ENCODE measurements at places on chromosomes 2 and 18. TPM values are rescaled to one million over a fixed set of nuclear protein-coding genes. Genes with fewer than 3 reads are reported as not detected.

The BCS1L gene
- 55.3 TPM for total RNA-seq

The KIAA2012 gene
- total RNA-seq: not detected

The GLB1L gene
- total RNA-seq: 2.3 TPM

The LINC00305 gene
- not detected for total RNA-seq

The COMMD1 gene
- 34.3 TPM for total RNA-seq

The ACMSD gene
- total RNA-seq: not detected

The CNTNAP5 gene
- not detected for total RNA-seq

- H3K4me1 ChIP-seq: peaks cover 18% of the 10 kb centered on the region
- H3K27ac ChIP-seq: no peak overlapping the region
- no peak overlapping the region for H3K4me3 ChIP-seq
- no peak for DNase-seq
These were observed 17.4 kb upstream of the GAL3ST2 start for GRCh38 chr2:241759067-241759807.

DNA sequence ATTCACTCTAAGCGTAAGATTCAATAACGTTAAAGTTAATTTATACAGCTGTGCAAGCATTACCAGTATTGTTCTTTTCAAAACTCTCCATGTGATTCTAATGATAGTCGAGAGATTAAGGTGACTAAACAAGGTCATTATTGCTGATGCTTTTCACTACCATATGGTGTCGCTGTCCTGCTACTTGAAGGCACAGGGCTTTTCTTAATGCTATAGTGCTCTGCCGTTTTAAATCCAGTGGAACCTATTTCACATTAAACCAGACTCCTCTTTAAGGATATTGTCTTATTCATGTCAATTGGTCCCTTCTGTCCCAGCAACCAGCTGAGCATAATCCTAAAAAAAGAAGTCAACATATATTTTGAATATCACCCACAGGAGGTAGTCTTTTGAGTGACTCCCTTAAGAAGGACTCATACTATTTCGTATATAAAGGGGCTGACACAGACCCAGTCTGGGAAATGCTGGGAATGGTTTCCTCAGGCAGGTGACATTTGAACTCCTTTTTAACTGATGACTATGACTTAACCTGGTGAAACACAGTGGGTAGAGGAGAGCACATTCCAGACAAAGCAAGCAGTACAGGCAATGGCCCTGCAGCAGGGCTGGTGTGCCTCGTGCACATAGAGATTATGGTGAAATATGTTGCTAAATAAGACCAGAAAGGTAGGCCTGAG lies 53.9 kb upstream of the CYTIP start:
- H3K27ac ChIP-seq: no peak overlapping the region
- no peak for DNase-seq
- no peak overlapping the region for H3K4me3 ChIP-seq
- H3K27me3 ChIP-seq: no peaks in the 10 kb centered on the region
- H3K36me3 ChIP-seq: peaks cover under 1% of the 10 kb centered on the region

DNA sequence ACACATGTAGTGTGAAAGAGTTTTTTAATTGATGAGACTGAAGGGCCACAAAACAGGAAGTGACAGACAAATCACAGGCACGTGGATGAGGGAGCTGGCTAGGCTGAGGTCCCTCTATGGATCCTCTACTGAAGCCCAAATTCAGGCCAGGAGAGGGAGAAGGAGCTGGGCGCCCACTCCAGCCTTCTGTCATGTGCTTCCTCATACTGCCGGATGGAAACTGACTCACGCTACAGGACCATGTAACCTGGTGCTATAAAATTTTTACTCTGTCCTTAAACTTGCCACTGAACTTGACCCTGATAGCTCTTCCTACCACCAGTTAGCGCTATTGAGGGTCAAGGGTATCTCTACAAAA lies 31.3 kb downstream of the PSTPIP2 start:
- peaks cover 42% of the 10 kb centered on the region for H3K4me1 ChIP-seq
- H3K4me3 ChIP-seq: no peak overlapping the region
- H3K27ac ChIP-seq: peak overlapping the region; percentile 5
- no peak for DNase-seq
- H3K27me3 ChIP-seq: no peaks in the 10 kb centered on the region

GRCh38 chr2:24117902-24118301 lies 5.2 kb downstream of the PFN4 start:
- no peaks in the 10 kb centered on the region for H3K36me3 ChIP-seq
- peaks cover 5% of the 10 kb centered on the region for H3K4me1 ChIP-seq
- no peak overlapping the region for H3K4me3 ChIP-seq
- DNase-seq: no peak
- no peaks in the 10 kb centered on the region for H3K27me3 ChIP-seq

DNA sequence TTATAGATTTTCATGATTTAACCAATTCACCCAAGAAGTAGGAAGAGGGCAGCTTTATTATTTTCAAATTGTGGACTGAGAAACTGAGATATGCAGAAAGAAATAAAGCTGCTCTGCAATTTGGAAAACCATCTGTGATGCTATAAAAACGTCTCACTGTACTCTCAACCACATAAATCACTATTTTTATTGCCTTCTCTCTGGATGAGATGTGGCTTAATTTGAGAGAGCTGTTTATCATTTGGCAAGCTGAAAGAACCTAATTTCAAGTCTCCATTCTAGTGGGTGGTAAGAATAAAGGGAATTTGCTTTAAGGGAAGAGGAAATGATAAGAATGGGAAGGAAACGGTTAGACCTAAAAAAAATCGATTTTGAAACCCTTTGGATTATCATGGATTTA lies 49.9 kb upstream of the CYP1B1 start:
- no peaks in the 10 kb centered on the region for H3K4me1 ChIP-seq
- peaks cover 8% of the 10 kb centered on the region for H3K27me3 ChIP-seq
- H3K4me3 ChIP-seq: no peak overlapping the region
- peaks cover 7% of the 10 kb centered on the region for H3K36me3 ChIP-seq
- DNase-seq: no peak

GRCh38 chr2:185208261-185208660 lies 530.3 kb upstream of the FSIP2 start:
- H3K4me1 ChIP-seq: no peaks in the 10 kb centered on the region
- no peak for DNase-seq
- no peak overlapping the region for H3K27ac ChIP-seq
- H3K36me3 ChIP-seq: no peaks in the 10 kb centered on the region
- H3K27me3 ChIP-seq: no peaks in the 10 kb centered on the region
- H3K4me3 ChIP-seq: no peak overlapping the region

DNA sequence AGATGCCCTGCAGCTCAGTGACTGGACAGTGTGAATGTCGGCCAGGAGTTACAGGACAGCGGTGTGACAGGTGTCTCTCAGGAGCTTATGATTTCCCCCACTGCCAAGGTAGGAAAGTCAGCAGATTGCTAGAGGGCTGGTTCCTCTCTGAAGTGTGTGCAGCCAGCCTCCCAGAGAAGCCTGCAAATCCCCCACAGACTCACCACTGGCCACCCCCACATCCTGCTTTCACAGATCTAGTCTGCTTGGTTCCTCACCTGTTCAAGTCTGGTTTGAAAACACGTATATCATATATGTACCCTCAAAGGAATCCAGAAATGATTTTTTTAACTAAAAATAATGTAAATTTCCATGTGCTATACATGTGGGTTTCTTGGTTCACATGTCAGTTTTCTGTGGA lies 121.1 kb downstream of the LAMA3 start:
- H3K4me3 ChIP-seq: no peak overlapping the region
- H3K4me1 ChIP-seq: peaks cover 15% of the 10 kb centered on the region
- H3K27me3 ChIP-seq: no peaks in the 10 kb centered on the region
- H3K36me3 ChIP-seq: no peaks in the 10 kb centered on the region

GRCh38 chr2:237487496-237487895 lies 445 bp downstream of the MLPH start:
- no peak for DNase-seq
- H3K27ac ChIP-seq: no peak overlapping the region
- H3K4me1 ChIP-seq: no peaks in the 10 kb centered on the region
- peaks cover 55% of the 10 kb centered on the region for H3K27me3 ChIP-seq

DNA sequence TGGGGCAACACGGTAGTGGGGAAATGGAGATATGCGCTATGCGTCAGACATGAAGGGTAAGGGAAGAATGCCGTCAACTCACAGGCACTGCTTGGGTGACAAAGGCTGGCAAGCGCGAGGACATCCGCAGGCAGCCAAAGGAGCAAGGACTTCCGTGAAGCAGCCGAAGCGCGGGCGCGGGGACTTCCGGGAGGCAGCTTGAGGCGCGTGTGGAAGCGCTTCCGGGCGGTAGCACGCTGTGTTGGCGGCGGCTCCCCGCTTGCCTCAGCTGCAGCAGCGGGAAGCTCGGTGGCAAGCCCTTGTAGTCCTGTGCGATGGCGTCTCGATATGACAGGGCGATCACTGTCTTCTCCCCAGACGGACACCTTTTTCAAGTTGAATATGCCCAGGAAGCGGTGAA lies at the start of gene PSMA8:
PSMA8 (plus strand) TSS at position 218 of the 400 bp plus-strand sequence; CDS start at position 315, 97 bp downstream.
- DNase-seq: peak; percentile 69
- H3K4me1 ChIP-seq: no peaks in the 10 kb centered on the region
- H3K4me3 ChIP-seq: peak within 1 kb of the TSS; percentile 60
- H3K27ac ChIP-seq: peak within 1 kb of the TSS; percentile 57

DNA sequence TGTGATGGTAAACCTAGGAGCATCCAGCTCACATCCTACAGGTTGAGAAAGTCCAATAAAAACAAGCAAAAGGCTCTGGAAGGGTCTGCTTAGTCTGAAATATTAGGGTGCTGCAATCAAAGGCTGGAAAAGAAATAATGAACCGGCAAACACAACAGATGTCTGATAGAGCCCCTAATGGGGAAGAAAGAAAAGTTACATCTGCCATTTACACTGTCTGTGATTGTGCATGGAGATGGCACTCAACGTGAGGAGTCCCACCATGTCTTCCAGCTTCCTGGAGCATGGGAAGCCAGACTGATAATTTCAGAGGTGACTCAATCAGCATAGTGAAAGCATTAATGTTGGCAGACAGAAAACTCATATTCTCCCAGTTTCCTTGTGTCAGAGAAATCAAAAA lies 307.8 kb downstream of the EPHA4 start:
- DNase-seq: no peak
- H3K27me3 ChIP-seq: peaks cover 4% of the 10 kb centered on the region
- no peak overlapping the region for H3K4me3 ChIP-seq
- H3K4me1 ChIP-seq: no peaks in the 10 kb centered on the region
- H3K27ac ChIP-seq: no peak overlapping the region

- H3K36me3 ChIP-seq: no peaks in the 10 kb centered on the region
- H3K4me1 ChIP-seq: peaks cover 37% of the 10 kb centered on the region
- DNase-seq: no peak
- H3K27me3 ChIP-seq: no peaks in the 10 kb centered on the region
- no peak overlapping the region for H3K27ac ChIP-seq
- H3K4me3 ChIP-seq: no peak overlapping the region
These were observed 44.9 kb upstream of the PELI1 start for GRCh38 chr2:64189167-64189566.

DNA sequence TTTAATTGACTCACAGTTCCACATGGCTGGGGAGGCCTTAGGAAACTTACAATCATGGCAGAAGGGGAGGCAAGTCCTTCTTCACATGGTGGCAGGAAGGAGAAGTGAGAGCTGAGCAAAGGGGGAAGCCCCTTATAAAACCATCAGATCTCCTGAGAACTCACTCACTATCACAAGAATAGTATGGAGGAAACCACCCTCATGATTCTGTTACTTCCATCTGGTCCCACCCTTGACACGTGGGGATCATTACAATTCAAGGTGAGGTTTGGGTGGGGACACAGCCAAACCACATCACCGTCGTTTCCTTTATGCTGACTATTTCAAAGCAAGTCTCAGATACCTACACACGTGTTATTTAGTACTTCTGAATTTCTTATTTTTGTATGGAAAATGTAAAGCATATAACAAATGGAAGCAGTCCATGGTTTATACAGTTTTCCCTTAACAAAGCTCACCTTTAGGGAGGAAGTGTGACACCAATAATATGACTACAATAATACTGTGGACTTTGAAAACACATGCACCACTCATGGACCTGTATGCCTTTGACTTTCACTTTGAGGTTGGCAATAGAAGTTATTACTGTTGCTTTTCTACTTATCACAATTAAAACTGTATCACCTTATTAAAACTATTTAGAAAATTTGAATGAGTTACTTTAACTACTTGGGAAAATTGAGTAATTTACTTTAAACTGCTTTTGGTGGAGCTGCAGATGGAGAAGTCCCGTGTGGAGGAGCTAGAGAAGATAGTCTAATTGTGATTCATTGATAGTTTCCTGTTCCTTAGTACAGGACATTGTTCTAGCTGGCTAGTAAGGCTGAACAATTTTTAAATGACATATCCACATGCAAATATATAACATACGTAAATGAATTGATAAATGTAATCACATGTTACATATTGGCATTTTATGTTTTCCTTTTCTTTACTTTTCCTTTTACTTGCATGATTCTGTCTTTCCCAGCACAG lies 37.3 kb downstream of the MTCL1 start:
- H3K27me3 ChIP-seq: no peaks in the 10 kb centered on the region
- no peak overlapping the region for H3K27ac ChIP-seq
- H3K36me3 ChIP-seq: peaks cover 12% of the 10 kb centered on the region
- H3K4me3 ChIP-seq: no peak overlapping the region

GRCh38 chr18:10240973-10241372 lies 213.5 kb upstream of the APCDD1 start:
- no peaks in the 10 kb centered on the region for H3K36me3 ChIP-seq
- H3K4me3 ChIP-seq: no peak overlapping the region
- no peaks in the 10 kb centered on the region for H3K4me1 ChIP-seq
- H3K27me3 ChIP-seq: no peaks in the 10 kb centered on the region
- no peak for DNase-seq

DNA sequence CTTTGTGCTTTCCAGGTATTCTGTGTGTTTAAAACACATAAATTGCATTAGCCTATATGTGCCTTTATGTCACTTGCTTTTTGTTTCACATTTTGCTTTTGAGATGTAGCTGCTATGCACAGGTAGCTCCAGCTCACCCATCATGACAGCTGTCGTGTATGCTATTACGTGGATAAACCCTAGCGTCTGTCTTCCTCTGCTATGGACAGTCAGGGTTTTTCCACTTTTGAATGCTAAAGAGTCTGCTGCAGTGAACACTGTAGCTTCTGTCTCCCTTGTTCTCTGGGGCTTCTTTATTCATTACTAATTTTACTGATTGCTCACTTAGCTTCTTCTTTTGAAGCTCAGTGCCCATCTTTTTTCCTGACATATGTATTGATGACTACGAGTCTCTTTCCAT lies 24.7 kb upstream of the MBP start:
- peaks cover 5% of the 10 kb centered on the region for H3K4me1 ChIP-seq
- no peak overlapping the region for H3K27ac ChIP-seq
- no peak overlapping the region for H3K4me3 ChIP-seq
- H3K27me3 ChIP-seq: no peaks in the 10 kb centered on the region

DNA sequence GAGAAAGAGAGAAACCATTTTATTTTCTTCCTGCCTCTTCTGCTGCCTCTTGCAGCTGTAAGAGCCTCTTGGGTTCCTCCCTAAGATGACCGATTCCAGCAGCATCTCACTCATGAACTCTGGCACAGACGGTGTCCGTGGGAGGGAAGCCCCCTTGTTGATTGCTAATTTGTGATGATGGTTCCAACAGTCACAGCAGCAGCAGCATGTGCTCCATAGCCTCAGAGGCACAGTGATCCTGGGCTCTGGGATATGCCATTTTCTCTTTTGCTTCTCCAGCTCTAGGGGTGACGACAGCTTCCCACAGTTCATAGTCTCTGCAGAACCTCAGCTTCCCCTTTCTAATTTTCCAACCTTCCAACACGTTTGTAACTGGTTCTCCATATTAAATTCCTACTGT lies 324.2 kb upstream of the HS6ST1 start:
- no peak overlapping the region for H3K27ac ChIP-seq
- no peaks in the 10 kb centered on the region for H3K27me3 ChIP-seq
- H3K36me3 ChIP-seq: no peaks in the 10 kb centered on the region
